Urinary bladder (tissue), 4 donors: ENCODE measurements at places on chromosomes 7 and 10.

GRCh38 chr7:26388256-26388655, 96.6 kb downstream of the SNX10 start:
- DNase-seq, result no peak

- no peak for DNase-seq
These were observed 8.5 kb upstream of the STX1A start for GRCh38 chr7:73727952-73728351.

DNA sequence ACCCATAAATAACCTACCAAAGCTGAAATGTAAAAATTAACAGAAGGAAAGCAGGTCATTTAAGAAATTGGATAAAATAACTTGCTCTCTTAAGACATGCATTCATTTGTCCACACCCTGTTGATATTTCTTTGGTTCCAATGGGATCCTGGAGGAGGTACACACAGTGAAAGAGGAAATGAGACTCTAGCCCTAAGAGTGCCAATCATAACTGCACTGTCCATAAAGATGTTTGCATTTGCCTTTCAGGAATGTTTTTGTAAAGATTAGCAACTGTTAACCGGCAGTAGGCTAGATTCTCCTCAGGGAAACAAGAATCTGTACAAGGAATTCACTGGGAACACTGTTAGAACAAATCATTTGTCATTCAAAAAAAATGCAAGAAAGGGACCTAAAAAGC, 61.0 kb downstream of the MEOX2 start:
- no peak for DNase-seq

DNA sequence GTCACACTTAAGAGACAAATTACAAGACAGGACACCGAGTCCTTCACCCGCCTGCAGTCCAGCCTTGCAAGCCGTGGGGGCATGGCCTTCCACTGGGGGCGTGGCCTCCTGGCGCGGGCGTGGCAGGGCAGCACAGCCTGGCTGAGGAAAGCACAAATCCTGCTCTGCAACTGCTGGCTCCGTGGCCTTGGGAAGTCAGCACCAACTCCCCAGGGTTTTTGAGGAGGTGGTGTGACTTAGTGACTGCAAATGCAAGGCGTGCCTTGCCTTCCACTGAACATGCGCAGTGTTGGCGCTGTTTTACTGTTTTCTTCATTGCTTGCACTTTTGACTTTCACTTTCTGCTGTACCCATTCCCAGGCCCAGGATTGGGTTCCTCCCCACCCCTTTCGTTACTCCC, 12.9 kb upstream of the BMS1 start:
- DNase-seq, result no peak

DNA sequence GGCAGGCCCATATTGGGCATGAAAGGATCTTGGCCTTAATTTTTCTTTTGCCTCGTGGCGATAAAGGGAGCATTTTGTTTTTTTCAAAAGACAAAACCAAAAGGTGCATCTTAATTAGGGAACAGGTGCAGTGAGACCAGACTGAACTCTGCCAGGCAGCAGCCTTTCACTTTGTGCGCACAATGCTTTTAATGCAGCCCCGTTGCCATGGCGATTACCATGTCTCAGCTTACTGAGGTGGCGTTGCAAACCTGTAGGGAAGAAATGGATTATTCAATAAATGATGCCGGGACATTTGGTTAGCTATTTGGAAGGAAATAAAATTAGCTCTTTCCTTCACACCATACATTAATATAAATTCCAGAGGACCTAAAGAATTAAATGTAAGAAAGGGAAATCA, 61.9 kb downstream of the MYL10 start:
- no peak for DNase-seq
